ENCODE measurements at places on chromosomes 1 and 21. TPM values are rescaled to one million over a fixed set of nuclear protein-coding genes. Genes with fewer than 3 reads are reported as not detected.

The CFAP74 gene
- not detected for total RNA-seq

The CD244 gene
- total RNA-seq = not detected

The AMY1C gene
- not detected for total RNA-seq

The OR4F16 gene
- 0.29 TPM for total RNA-seq

- DNase-seq = no peak
Measured at GRCh38 chr21:38950435-38951094, 144.8 kb downstream of the ETS2 start.

GRCh38 chr1:17315542-17316130, 7.6 kb downstream of the PADI4 start:
- DNase-seq = no peak

- DNase-seq = no peak
Measured at GRCh38 chr1:63612564-63612963, 19.4 kb downstream of the PGM1 start.
